AG10803 (cell line): ENCODE measurements at places on chromosomes 1 and 21.

- no peak for DNase-seq
Measured at GRCh38 chr1:194809665-194810064, 1623.3 kb upstream of the B3GALT2 start.

DNA sequence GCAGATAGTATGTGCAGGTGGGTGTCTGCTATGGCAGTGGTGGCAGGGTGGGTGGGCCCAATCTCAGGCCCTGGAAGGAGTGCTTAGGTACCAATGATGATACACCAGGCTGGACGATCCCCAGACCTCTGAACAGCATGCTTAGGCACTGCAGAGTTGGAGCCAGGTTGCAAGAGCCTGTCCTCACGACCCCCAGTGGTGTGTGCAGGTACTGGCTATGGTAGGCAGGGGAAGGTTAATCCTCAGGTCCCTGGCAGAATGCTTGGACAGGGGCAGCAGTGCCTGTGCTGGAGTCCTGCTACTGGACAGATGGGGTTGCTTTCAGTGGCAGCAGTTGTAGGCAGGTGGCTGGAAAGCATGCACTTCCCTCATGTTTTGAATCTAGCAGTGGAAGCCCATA, 100.5 kb upstream of the NEK7 start:
- DNase-seq: no peak

GRCh38 chr1:193762236-193762635, 575.8 kb upstream of the B3GALT2 start:
- no peak for DNase-seq

GRCh38 chr1:59375321-59376220, 78.7 kb downstream of the FGGY start:
- DNase-seq: peak; percentile 100

GRCh38 chr1:67869233-67869632, 36.0 kb upstream of the GNG12 start:
- no peak for DNase-seq

DNA sequence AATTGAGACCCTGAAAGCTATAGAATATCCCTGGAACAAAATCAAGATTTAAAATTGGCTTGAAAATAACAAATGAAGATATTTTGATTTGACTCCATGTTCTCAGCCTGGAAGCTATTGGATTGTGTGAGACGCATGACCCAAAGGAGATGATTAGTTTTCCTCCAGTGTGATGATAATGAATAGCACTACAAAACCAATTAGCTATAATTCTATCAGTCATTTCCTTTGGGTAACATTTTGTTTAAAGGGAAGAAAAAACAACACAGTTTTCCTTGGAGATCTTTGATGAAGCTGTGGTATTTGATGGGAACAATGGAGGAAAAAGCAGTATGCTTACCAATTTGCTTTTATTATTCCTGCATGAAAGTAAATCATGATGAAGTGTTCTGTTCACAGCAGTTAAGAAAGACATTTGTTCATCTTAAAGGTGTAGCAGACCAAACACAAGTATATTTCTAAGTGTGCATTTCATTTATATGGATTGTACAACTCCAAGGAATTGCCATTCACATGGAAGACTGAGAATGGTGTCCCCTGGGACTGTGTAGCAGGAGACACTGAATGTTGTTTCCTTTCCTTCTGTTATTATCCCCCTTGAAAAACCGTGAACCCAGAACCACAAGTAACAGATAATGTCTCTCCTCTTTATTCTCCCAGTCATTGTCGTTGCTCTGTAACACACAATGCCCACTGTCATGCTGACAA, 111.4 kb downstream of the CACHD1 start:
- DNase-seq: no peak

- DNase-seq: peak; percentile 28
Measured at GRCh38 chr1:154765970-154766369, 104.1 kb downstream of the KCNN3 start.

- DNase-seq: no peak
Measured at GRCh38 chr21:31011412-31011811, 26.9 kb downstream of the KRTAP19-8 start.

DNA sequence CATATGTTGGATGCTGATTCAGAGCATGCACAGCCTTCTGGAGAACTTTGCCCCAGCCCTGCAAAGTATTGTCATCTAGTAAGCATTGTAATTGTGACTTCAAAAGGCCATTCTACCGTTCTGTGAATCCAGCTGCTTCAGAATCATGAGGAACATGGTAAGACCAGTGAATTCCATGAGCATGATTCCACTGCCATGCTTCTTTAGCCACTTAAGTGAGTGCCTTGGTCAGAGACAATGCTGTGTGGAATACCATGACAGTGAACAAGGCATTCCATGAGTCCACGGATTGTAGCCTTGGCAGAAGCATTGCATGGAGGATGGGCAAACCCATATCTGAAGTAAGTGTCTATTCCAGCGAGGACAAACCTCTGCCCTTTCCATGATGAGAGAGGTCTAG, 123.7 kb downstream of the S1PR1 start:
- DNase-seq: peak; percentile 40

DNA sequence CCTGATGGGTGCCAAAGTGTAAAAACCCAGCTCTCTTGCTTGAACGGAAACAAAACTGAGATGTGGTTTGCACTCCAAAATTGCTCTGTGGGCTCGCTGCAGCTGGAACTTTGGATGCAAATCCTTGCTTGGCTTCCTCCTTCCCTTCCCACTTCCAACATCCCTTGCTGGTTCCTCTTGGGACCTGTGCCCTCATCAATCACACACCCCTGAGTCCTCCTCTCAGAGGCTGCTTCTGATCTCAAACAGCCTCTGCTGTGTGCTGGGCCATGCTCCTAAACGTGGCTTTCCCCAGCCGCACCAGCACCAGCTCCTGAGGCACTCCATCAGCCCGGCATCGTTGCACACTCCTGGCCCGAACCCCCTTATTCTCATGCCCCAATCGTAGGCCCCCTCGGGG, 124.3 kb upstream of the RAB4A start:
- no peak for DNase-seq

DNA sequence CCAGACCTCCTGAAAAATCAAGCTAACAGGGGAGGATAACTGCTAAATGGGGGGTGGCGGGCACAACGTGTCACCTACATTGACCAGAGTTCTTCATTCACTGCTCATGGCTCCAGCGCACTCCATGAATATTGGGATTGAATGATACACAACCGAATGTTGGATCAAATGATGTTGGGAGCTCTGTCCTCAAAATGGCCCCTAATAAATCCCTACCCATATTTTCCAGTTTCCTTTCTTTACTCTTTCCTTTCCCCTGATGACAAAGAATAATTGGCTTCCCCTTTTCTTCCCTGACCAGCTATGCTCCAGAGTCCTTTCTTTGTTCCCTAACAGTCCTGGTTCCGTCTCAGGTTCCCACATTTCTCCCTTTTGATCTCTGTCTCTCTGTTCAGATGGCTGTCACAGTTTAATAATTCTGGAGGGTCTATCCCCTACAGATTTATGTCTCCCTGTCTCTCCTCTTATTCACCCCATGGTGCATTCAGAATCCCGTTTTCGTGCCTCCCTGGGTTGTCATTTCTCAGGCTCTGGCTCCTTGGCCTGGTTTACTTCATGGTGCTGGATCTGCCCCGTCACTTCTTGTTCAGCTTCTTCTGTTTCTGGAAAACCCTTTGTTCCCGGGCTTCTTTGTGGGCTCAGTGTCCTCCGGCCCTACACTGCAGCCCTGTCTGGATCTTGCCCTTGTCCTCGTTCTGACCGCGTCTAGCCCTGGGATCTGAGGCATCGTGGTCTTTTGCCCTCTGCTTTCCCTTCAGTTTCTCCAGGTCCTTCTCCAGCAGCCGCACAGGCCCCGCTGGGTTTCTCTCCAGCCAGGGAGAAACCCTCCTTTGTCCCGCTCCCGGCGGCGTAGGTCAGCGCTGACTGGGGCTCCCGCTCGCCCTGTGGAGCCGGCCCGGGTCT, 78.3 kb downstream of the NDUFS5 start:
- DNase-seq: no peak

DNA sequence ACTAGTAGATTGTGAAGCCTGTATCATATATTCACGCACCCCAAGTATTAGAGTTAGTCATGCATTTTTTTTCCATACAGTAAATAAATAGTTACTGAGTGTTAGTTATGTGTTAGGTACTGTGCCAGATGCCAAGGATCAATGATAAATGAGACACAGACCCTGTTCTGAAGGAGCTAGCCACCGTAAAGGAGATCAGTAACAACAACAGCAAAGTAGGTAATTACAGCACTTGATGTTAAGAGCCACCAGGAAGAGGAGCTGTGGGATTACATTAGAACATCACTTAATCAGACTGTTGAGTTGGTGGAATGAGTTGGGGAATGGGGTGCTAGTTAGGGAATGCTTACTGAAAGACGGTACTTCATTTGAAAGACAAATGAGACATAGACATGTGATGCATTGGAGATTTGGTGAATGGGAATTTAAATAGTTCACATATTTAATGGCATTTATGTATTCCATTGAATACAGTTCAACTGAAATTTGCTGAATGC, 21.0 kb downstream of the PRKAA2 start:
- DNase-seq: no peak

- DNase-seq: no peak
Measured at GRCh38 chr1:15410223-15410883, 665 bp downstream of the EFHD2 start.

DNA sequence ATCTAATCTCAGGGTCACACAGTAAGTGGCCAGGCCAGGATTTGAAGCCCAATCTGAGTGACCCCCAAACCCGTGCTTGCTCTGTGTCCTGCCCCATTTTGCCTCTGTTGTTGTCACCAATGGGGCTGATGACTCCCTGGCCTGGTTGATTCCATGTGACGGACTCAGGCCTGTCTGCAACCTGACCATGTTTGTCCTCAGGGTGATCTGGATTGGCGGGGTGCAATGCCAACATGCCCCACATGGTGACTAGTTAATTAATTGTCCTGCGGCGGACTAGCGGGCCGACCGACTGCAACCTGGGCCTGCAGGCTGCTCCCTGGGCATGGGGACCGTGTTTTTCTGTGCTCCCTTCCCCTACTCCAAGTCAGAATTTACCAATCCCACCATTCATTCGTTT, 256.3 kb downstream of the MATN1 start:
- DNase-seq: no peak

DNA sequence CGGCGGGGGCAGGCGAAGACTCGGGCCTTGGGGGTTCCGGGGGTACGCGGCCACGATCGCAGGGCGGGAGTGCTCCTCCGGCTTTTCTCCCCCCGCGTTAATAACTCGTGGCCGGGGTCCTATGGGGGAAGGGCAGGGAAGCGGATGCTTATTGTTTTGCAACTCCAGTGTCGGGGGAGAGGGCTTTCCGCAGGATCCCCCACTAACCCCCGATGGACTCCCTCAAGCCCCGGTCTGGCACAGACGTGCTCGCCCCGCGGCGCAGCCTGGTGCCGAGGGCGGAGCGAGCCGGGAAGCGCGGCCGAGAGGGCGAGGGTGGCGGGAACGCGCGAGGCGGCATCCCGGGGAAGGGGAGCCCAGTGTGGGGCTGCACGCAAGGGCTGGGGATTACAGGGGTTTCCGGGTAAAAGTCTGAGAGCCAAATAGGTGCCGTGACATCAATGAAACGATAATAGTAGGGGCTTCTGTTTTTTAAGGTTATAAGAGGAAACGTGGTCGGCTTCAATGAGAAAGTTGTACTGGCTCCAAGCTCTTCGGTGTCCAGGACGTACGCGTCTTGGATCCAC, 772 bp downstream of the UCK2 start:
- peak; percentile 24 for DNase-seq

DNA sequence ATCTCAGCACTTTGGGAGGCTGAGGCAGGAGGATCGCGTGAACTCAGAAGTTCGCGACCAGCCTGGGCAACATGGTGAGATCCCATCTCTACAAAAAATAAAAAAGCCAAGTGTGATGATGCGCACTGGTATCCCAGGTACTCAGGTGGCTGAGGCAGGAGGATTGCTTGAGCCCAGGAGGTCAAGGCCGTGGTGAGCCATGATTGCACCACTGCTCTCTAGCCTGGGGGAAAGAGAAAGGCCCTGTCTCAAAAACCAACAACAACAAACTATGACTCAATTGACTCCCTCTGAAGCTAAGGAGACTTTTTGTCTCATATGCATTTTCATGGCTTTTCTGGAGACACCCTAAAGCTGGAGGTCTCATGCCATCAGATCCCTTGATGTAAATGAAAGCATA, 118.8 kb downstream of the CCDC185 start:
- no peak for DNase-seq

- no peak for DNase-seq
Measured at GRCh38 chr1:22258698-22259097, 115.8 kb upstream of the WNT4 start.

DNA sequence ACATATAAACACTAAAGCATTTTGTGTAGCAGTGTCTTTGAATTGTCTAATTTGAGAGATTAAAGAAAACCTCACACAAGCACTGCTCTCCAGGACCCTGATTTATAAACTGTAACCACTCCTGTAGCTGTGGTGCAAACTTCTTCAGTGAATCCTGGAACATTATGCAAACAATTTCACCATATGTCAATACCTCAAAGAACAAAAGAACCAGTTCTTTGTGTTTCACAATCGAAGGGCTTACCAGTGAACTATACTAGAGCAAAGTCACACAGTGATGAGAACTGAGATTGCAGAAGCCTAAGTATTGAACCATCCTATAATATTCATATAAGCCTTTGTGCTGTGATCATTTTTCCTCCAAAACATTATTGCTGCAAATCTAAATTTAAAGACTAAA, 21.5 kb downstream of the DPH5 start:
- DNase-seq: peak; percentile 74

DNA sequence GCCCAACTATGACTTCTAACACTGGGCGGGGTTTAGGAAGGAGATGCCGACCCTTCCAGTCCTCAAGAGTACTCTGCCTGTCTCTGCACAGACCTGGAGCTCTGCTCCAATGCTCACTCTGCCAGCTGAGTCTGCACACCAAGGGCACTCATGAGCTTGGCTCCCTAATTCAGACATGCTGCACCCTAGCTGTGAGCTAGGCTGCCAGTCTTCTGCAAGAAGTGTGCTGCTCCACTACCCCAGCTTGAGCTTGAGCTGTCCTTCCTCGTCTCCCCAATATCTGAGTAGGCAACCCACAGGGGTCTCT, 13.2 kb downstream of the TP53BP2 start:
- no peak for DNase-seq

DNA sequence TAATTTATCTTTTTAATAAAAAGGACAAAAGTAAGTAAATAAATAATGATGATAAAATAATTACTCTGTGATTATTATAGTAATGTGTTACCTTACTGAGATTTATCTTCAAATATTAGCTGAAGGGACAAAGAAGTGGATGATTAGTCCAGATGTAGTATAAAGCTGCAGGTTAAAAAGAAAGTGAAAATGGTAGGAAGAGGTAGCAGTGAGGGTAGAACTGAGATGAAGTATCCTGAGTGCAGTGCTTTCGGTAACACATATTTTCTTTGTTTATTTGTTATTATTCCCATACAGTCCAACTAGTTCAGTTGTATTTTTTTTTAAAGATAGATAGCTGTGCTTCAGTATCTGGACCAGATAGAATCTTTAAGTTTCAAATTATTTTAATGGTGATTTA, 1203.5 kb downstream of the NCAM2 start:
- no peak for DNase-seq

GRCh38 chr1:151626740-151627334, 15.0 kb downstream of the SNX27 start:
- DNase-seq: no peak

DNA sequence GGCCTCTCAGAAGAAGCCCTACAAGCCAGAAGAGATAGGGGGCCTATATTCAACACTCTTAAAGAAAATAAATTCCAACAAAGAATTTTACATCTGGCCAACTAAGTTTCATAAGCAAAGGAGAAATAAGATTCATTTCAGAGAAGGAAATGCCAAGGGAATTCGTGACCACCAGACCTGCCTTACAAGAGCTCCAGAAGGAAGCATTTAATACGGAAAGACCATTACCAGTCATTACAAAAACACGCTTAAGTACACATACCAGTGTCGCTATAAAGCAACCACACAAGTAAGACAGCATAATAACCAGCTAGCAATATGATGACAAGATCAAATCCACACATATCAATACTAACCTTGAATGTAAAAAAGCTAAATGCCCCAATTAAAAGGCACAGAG, 704.9 kb upstream of the CHRM3 start:
- DNase-seq: peak; percentile 35
